NCI-H446 (cell line): ENCODE measurements at places on chromosomes 5 and 9.
A peak's percentile ranks its signal among the peaks of the same experiment; 100 is the strongest.

DNA sequence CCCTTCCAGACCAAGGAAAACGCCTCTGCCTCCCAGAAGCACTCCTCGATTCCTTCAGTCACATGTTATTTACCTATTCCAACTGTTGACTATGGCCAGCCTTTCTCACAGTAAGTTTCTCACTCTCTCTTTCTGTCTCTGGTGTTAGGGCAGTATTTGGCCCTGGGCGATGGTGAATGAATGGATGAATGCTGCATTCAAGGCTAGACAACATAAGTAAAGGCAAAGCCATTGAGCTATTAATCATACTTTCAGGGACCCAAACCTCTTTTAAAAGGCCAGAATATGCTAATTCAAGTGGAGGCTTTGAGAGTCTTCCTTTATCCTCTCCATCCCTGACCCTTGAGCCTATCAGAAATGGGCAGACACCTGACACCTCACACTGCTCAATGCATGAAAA lies 78.5 kb downstream of the SEC61B start:
- DNase-seq: no peak

DNA sequence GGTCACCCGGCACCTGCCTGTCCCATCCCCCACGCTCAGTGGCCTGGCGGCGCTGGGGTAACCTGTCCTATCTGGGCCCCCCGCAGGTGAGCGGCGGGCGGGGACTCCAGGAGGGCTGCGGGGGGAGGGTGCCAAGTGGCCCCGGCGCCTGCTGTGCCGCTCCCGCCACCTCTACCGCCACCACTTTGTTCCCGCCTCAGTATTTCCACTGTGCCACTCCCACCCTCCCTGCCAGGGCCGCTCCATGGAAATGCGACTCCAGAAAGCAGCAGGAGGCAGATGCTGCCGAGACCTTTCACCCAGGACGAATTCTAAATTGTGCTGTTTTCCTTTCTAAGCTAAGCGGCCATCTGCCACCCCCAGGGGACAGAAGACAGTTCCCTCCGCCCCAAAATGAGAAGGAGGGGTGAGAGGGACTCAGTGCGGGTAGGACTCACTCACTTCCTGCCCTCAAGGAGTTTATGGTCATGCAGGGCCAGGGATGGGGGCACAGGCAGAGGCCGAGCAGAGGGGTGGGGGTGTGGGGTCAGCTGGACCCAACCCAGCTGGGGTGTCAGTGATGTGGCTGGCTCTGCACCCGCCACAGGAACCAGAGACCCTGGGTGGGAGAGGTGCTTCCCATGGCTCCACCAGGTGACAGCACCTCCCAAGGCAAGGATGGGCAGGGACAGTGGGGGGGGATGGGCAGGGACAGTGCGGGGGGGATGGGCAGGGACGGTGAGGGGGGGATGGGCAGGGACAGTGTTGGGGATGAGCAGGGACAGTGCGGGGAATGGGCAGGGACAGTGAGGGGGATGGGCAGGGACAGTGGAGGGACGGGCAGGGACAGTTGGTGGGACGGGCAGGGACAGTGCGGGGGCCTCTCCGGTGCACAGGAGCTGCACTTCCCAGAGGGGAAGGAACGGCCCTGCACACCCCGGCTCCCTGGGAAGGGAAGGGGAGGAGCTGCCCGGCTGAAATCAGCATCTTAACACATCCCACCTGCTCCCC lies 17.8 kb downstream of the NOTCH1 start:
- DNase-seq: no peak

- DNase-seq: no peak
Measured at GRCh38 chr5:135608761-135609443, 30.1 kb upstream of the CXCL14 start.

DNA sequence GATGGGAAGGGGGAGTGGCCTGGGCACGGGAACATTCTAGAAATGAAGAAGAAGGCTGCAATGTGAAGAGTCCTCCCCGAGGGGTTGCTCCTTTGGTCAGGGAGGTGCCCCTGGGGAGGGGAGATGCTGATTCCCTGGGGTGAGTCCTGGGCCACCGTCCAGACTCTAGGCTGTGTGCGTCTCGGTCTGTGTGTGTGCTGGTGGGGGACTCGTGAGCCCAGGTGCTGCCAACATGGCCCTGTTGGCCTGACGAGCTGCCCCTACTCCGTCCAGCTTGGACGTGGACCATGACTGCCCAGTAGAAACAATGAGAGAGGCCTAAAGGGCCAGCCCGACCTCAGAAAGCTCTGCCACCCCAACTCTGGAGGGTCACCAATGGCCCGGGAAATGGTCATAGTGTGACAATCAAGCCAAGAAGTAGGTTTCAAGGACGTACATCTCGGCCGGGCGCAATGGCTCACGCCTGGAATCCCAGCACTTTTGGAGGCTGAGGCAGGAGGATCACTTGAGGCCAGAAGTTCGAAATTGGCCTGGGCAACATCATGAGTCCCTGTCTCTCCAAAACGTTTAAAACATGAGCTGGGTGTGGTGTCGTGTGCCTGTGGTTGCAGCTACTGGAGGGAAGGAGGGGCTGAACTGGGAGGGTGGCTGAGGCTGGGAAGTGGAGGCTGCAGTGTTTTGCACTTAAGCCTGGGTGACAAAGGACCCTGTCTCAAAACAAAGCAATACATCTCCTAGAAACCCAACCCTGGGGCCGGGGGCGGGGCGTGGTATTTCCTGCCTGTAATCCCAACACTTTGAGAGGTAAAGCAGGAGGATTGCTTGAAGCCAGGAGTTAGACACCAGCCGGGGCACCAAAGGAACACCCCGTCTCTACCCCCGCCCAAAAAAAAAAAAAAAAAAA lies 17.0 kb downstream of the LHX3 start:
- DNase-seq: no peak

- no peak for DNase-seq
Measured at GRCh38 chr5:175873088-175873454, 1.7 kb downstream of the CPLX2 start.

DNA sequence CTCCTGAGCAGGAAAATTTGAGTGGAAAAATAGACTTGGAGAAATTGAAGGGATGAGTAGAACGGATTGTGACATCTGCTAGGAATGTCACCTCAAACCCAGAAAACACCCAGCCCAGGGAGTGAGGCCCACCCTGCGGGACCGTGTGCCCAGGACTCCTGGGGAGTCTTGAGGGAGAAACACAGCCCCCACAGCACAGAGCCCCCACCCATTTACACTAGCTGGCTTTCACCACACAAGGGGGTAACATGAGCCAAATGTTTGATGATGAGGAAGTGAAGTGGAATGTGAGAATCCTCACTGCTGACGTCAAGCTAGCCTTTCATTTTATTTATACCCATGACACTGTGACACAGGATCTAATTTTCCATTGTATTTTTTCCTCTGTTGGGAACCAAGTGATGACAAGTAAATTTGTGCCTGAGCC lies 42.8 kb upstream of the PDE8B start:
- DNase-seq: peak; percentile 58

DNA sequence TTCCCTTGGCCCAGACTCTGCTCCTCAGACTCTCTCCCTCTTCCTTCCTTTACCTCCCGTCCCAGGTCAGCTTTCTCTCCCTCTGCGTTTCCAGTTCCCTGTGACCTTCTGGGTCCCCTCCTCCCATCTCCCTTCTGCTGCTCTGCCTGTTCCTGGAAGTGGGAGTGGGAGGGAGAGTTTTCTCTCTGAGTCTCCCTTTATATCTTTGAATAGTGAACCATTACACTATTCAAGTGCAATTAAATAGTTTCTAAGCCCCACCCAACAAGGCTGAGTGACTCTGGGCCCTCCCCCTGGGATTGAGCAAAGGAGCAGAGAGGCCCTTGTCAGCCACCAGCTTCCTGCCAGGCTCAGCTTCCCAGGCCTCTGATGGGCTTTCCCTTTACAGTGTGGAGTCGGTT lies 34.8 kb downstream of the THBS4 start:
- peak; percentile 51 for DNase-seq

DNA sequence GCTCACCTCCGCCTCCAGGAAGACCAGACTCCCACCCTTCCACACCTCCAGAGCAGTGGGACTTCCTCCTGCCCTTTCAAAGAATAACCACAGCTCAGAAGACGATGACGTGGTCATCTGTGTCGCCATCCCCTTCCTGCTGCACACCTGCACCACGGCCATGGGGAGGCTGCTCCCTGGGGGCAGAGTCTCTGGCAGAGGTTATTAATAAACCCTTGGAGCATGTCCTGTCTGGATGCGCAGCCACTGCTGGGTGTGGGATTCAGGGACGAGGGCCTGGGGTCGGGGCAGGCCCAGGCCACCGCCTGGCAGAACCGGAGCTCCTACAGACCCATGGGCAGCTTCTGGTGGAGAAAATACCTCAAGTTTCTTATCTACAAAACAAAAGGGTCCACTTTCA lies 5.0 kb downstream of the PAEP start:
- DNase-seq: no peak

GRCh38 chr5:14261235-14261634 lies 118.1 kb downstream of the TRIO start:
- DNase-seq: no peak

- no peak for DNase-seq
Measured at GRCh38 chr5:8788246-8788645, 757.6 kb downstream of the SEMA5A start.

- peak; percentile 67 for DNase-seq
Measured at GRCh38 chr5:59021837-59022514, 439.1 kb downstream of the RAB3C start.

- no peak for DNase-seq
Measured at GRCh38 chr5:146233441-146233840, 30.0 kb downstream of the RBM27 start.

DNA sequence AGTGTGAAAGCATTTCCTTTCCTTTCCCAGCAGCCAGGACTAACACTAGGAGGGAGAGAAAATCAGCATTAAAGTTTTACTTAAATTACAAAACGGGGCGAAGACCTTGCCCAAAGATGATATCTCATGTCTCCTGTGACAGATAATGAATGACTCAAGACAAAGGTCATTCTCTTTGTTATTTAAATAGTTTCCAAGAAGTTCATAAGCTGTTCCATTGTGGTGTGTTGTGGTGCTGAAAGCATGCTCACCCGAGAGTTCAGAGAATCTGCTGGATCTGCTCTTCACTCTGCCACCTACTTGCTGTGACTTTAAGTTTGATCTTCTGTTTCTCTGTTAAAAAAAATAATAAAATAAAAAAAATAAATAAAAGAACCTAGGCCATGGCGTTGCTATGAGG lies 265.9 kb upstream of the NR4A3 start:
- DNase-seq: no peak

DNA sequence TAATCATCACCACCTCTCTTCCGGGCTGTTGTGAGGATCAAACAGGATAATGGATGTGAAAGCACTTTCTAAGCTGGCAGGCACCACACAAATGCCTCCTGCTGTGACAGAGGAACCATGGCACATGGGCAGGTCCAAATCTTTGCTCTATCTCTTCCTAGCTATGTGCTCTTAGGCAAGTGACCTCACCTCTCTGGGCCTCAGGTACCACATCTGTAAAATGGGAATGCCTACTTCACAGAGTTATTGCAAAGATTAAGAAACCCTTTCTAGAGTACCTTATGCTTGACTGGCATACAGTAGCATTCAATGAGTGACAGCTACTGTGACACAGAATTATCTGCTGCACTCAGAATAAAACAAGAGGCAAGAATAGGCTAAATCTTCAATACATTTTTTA lies 51.6 kb downstream of the CDK5RAP2 start:
- DNase-seq: no peak

GRCh38 chr9:121298689-121299466 lies 30.9 kb downstream of the GSN start:
- DNase-seq: no peak

DNA sequence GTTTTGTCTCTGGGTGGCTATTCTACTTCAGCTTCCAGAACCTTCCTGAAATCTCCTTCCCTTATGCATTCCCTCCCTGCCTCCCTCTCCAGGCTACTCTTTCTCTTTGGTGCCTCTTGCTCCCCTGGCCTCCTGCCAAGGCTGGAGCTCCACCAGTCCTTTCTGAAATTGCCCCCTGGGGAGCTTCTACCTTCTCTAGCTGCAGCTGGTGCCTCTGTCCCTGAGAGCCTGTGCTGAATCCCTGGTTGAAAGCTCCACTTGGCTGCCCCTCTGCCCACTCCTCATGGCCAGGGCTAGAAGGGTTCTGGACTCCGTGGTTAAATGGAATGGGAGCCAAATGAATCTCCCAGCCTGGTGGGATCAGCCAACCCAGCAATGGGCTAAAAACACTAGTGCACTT lies 80.1 kb downstream of the COL15A1 start:
- DNase-seq: peak; percentile 75

DNA sequence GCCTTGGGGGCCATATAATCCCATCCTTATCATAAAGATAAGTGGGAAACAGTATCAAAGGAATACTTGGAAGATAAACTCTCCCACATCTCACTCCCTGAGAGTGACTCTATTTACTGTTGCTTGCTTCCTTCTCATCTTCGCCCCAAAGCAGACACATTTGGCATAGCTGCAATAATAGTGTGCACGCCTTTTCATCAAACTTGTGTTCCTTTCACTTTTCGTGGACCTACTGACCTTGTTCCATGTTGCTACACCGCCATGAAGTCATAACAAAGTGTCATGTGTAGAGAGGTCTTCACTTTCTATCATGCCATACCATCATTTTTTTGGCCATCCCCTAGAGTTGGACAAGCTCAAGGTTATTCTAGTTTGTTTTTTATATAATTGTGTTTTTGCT lies 200.0 kb upstream of the MSX2 start:
- no peak for DNase-seq

- DNase-seq: no peak
Measured at GRCh38 chr5:33755231-33755630, 136.6 kb downstream of the ADAMTS12 start.

DNA sequence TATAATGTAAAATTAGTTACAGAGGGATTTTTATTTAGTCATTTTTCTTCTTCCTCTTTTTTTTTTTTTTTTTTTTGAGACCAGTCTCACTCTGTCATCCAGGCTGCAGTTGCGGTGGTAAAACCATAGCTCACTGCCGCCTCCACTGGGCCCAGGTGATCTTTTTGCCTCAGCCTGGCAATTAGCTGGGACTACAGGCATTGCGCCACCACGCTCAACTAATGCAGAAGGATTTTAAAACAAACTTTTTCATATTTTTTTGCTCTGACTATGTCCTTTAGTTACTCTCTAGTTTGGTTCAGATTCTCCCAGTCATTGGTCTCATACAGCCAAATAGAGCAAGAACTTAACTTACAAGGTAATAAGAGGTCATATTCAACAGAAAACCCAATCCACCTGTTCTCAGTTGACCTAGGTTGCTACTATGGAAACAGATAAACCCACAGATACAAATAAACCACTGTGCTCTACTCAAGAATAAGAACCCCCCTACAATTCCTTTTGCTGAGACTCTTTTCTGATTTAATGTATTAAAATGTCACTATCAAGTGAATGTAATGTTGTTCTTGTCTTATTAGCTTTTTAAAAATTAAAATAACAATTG lies 50.1 kb upstream of the TTC39B start:
- DNase-seq: no peak

GRCh38 chr9:97284798-97285197 lies 22.7 kb upstream of the CCDC180 start:
- DNase-seq: no peak

DNA sequence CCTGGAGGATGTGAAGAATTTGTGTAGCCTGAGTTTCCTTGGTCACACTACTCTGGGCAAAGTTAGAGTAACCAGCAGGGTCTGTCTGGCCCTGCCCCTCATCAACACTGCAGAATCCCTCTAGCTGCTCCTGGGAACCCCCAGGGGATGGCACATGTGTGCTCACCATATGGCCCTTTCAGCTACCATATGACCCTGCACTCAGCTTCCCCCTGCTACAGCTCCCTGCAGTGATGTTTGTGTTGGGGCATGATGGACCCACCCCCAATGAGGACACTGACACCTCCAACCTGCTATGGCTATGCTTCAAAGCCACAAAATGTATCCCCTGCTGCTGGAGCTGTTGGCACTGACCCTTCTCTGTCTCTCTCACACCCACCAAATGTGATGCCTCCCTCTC lies 152.7 kb downstream of the SNX18 start:
- DNase-seq: no peak
